ENCODE measurements at places on chromosomes 12 and 14.

DNA sequence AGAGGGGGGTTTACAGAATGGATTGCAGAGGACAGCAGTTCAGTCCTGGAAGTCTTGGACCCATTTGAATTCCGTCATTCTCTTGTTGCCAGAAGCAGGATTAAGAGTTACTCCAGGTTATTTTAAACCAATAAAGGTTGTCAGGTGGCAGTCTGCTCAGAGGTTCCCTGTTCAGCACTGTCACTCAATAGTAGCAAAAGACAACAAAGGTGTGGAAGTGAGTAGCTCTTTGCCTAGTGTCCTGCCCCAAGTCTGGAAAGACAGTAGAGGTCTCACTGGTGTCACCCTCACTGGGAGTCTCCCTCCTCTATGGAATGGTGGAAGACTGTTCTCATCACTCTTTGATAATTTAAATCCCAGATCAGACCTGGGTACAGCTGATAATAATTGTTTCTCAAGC lies 73.4 kb upstream of the PLEKHG3 start:
- DNase-seq = no peak

DNA sequence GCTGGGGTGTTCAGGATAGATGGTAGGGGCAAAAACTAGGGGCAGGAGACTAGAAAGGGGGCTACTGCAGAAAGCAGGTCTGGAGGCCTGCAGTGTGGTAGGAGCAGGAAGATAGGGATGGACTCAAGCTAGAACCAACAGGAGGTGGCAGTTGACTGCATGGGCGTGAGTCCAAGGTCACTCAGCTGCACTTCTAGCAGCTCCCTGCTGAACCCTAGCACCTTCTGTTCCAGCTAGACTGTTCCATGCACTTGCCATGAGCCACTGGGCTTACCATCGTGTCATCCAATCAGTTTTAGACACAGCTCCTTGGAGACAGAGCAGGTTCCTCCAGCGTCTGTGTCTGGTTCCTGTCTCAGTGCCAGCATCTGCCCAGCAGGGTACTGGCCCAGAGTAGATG lies 11.3 kb upstream of the KRT8 start:
- DNase-seq = no peak

DNA sequence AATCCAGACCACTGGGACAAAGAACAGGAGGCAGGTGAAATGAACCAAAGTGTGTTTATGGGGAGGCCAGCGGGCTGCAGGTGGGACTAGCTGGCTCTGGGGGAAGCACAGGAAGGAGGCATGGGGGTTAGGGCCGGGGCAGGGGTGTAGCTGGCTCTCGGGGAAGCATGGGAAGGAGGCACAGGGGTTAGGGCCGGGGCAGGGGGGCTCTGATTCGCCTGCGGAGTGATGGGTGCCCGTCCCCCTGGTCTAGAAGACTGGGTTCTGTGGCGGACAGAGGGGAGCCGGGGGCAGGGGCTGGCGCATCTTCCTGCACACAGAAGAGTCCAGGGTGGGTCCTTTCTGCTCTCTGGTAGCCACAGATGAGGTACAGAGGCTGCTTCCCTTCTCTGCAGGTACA lies 310.3 kb downstream of the TMEM121 start:
- DNase-seq = no peak

- DNase-seq = no peak
These were observed 57.4 kb downstream of the TMTC1 start for GRCh38 chr12:29726321-29726692.

DNA sequence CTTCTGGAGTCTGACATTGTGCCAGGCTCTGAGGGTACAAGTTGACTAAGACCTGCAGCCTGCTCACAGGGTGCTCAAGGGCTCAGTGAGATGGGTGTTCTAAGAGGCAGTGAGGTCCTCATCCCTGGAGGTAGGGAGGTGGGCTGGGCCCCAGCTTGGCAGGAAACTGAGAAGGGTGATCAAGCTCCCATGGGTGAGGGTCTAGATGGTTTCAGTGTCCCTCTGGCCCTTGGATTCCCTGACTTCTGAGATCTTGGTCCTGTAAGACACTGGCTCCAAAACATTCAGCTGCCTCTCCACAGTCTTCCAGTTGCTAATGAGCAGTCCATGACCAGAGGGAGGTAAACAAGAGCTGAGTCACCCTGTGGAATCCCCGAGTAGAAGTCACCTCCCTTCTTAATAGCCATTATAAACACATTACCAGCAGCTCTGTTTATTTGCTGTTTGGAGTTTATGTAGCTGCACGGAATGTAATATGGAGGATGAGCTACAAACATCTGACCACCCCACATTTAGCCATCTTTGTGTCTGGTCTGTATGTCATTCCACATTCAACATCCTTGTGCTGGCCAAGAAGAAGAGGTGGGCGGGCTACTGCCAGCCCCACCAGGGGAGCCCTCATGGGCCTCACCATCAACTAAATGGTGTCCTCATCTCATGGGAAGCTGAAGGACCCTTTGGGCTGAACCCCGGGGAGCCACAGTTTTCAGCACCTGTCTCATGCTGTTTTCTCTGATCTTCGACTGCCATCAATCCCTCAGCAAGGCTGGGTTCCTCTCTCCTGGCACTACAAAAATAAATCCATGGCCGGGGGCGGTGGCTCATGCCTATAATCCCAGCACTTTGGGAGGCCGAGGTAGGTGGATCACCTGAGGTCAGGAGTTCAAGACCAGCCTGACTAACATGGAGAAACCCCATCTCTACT lies 37.2 kb upstream of the BDKRB2 start:
- DNase-seq = no peak

GRCh38 chr12:32650508-32650907 lies 28.6 kb upstream of the DNM1L start:
- no peak for DNase-seq

- DNase-seq = no peak
These were observed 97.4 kb downstream of the SRGAP1 start for GRCh38 chr12:63941879-63942278.

GRCh38 chr12:97046901-97047300 lies 139.8 kb downstream of the NEDD1 start:
- DNase-seq = no peak

- DNase-seq = no peak
These were observed 43.9 kb upstream of the ABCC9 start for GRCh38 chr12:21985155-21985554.

DNA sequence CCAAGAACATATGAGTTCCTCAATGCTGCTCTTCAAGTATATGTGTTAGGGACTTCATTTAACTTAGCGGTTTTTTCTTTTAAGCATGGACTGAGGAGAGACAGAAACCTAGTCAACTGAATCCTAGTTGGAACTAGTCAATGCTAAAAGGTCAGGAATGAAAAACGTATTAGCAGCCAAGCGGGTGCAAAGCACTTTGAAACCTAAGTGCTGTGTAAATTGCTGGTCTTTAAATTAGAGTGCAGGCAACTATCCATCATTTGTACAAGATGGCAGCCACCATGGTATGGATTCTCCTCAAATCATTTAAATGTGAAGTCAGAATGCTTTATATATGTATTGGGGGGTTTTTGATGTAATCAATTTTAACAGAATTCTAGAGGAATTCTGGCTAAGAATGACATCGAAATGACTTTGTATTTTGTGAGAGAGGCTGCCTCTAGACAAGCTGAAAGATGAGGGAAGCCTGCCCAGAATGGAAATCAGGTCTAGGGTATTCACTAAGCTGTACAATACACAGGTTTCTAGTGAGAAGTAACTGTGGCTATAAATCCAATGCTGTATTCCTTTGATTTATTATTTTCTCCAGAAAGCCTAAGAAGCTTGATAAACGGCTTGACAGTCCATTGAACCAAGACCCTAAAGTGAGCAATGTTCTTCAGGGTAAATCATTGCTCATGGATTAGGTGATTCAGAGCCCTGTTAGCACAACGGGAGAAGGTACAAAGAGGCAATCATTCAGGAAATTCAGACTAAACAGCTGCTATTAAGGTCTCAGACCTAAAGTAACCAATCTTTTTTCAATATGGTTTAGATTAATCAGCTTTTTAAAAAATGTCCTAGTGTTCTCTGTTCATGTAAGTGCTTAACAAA lies 198.8 kb downstream of the ANO2 start:
- DNase-seq = no peak

GRCh38 chr12:33587354-33587753 lies 147.7 kb upstream of the SYT10 start:
- no peak for DNase-seq

GRCh38 chr12:120710805-120711296 lies 593 bp downstream of the UNC119B start:
- no peak for DNase-seq

GRCh38 chr12:6775185-6776174 lies 3.2 kb downstream of the LAG3 start:
- DNase-seq = no peak

DNA sequence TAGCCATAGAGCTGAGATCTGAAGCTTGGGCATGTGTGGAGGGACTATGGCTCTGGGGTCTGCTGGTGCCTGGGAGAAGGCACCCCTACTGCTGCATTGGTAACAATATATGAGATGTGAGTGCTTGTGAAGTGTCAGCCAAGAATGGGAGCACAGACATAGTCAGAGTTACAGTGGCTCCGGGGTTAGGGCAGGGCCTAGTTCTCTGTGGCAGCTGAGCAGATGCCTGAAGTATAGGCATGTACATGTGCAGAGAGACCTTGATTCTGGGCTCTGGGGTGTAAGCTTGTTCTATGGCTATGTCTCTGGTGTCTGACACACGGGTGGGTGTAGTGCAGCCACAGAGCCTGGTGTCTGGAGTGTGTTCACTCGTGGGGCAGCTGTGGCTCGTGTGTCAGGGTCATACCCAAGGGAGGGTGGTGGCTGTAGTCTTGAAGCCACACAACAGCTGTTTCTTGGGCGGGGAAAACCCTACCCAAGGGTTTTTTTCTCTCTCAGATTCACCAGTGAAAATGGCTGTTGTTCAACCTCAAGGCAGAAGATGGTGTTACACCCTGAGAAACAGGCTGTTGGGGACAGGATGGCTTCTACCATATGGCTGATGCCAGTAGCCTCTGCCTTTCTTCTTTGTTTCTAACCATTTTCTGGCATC lies 11.9 kb upstream of the TCL1A start:
- no peak for DNase-seq

DNA sequence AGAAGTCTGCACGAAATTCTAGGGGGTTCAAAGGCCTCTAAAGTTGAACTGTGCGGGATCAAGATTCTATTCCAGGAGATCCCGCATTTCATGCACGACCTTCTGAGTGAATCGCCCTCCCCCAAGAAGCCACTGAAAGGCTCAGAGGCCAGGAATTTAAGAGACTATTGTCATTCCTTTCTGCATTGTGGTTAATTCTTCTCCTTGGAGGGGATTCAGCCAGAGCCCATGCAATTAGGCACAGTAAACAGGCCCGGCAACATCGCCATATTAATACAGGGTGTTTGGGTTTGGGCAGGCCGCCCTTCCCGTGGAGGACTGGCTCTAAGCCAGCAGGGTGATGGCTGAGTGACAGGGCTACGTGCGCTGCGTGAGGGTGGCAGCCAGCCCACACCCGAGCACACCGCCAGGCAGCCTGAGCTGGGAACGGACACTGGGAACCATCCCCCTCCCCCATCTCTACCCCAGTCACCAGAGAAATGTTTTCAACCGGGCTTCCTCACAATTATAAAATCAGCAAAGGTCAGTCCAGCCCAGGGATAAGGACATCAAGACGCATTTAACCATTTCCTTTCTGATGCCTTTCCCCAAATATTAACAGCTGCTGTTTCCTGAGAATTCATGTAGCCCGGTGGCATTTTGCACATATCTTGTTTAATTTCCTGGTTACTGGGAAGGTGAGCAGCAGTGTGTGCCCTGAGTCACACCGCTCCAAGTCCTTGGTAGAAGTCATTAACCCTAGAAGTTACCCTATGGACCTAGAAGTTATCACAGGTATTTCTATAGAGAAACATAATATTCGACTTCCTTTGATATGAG lies 12.5 kb downstream of the EGLN3 start:
- DNase-seq = peak; percentile 48

GRCh38 chr14:68815298-68816182 lies 22.7 kb upstream of the ZFP36L1 start:
- DNase-seq = no peak

DNA sequence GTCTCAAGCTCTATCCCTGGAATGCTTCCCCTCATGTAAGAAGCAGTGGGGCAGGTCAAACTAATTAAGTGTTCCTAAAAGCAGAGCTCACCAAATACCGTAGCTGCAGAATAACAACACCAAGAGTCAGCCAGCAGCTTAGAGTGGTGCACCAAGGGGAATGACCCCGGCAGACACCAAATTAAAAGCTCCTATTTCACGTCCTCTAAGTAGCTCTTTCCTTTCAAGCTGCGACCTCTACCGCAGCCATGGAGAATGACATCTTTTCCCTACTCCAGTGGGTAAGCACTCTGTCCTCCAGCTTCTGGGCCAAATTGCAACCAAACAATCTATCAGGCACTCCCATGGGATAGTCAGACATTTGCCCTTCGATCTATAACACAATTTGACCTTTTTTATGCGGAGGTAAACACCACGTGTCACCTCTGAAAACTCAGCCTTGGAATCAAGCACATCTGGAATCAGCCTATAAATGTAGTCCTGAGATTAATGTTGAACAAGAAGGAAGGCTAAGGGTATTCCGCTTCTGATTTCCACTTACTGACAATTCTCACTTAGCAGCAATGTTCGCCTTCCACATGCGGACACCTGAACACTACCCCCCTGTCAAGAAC lies 67.6 kb upstream of the CDKN3 start:
- no peak for DNase-seq
